ENCODE measurements at places on chromosomes 3 and 15.

GRCh38 chr15:40333922-40334492 lies 6.7 kb downstream of the CCDC9B start:
- DNase-seq: peak; percentile 39

- no peak for DNase-seq
Measured at GRCh38 chr3:168085491-168086119, 10.1 kb downstream of the GOLIM4 start.

GRCh38 chr15:76584868-76585575 lies 248.4 kb downstream of the ISL2 start:
- no peak for DNase-seq

DNA sequence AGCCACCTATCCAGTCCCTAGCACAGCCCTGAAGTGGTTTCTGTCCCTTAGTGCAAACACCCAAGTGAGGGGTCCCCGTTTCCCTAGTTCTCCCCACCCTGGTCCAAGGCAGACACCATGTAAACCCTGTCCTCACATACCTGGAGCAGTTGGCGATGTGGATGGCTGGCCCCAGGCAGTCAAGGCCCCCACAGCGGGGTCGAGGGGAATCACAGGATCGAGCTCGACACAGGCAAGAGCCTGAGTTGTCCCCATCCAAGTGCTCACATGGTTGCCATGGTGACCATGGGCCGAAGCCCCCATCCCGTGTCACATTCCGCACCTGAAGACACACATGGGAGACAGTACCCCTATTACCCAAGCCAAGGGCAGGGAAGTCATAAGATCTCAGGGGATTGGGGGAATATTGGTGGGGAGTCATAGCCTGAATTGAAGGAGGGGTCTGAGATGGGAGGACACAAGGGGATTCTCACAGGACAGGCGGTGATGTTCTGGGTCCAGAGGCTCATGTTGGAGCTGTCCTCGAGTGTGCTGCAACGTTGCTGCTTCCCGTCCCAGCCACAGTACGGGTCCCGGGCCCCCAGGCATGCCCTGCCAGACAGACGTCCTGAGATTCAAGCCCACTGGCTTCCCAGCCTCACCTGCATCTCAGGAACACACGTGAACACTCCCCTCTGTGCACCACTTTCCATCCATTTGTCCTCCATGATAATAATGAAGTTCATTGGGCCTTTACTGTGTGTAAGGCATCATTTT lies 112.1 kb downstream of the SEMA5B start:
- DNase-seq: no peak

GRCh38 chr15:39444735-39445470 lies 136.0 kb upstream of the THBS1 start:
- DNase-seq: no peak

DNA sequence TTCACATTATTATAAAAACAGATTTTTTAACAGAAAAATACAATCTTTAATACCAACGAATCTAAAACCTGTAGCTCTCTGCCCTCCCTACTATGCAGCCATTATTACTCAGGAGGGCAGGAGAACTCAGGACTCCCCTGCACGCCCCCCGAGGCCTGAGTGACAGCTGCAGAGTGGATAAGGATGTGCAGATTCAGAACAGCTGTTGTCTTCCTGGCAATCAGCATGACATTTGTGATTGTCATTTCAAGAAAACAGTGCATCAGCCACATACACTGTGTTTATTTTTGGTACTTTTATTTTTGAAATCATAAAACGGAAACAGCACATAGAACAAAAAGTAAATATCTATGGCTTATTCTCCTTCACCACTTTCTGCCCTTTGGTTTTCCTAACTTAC lies 450.8 kb downstream of the OCA2 start:
- no peak for DNase-seq

DNA sequence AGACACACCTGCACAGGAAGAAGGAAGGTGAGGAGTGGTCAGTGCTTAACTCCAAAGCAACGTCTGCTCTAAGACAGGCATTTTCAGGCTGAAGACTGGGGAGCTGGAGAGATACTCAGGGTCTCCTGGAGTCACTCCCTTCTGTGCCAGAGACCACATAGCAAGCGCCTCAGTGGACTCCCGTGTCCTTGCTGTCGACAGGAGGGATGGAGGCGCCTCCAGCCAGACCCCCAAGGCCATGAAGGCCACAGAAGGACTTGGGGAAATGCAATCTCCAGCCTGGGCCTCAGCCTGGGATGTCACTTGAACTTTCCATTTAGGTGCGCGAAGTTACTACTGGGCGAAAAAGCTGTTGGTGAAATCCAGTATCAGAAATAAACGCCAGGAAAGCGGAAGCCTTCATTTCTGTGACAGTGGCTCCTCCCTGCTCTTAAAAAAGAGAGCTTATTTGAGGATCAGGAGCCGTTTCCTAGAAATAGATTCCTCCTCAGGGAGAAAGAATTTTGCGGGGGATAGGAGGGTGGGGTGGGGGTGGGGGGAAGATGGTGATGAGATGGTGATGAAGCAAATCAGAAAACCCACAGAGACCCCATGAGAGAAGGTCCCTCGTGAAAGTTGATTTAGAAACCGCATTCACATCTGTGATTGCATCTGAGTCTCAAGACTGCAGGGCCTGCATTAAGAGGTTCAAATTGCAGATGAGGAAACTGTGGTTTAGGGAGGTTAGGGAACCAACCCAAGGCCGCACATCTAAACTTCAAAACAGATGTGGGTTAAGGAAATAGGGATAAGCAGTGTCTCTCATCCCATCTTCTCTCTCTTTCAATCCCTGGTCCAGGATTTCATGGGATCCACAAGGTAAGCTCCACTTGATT lies 78.8 kb downstream of the ATP2B2 start:
- DNase-seq: peak; percentile 24

GRCh38 chr3:127162947-127163645 lies 29.8 kb upstream of the PRR23E start:
- no peak for DNase-seq

DNA sequence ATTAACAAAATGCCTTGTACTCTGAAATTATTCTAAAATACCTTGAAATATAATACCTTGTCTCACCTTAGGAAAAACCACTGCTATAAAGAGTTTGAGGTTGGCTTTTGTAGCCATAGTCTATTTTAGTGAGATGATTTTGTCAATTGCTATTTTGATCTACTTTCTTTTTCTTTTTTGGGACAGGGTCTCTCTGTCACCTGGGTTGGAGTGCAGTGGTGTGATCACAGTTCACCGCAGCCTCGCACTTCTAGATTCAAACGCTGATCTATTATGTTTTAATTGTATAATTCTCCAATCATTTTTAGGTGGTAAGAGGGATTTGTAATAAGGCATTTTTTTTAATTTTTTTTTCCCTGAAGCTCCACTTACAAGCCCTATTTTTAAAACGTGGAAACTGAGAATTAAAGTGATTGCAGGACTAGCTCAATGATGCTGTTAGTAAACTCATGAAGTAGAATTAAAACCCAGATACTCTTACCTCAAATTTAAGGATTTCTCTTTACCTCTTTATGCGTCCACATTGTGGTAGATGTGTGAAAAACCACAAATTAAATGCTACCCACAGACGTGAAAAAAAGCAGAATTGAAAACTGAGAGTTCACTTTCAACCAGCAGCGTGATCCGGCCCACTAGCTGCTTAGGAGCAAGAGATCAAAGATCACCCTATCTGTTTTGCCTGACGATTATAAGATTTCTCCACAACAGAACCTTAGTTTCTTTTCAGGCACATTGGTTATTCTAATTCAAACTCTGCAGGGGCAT lies 384.2 kb downstream of the CGGBP1 start:
- no peak for DNase-seq

All from fibroblast of mammary gland (primary cell).